ENCODE measurements at places on chromosomes 3 and 15. TPM values are rescaled to one million over a fixed set of nuclear protein-coding genes. Genes with fewer than 3 reads are reported as not detected.
A peak's percentile ranks its signal among the peaks of the same experiment; 100 is the strongest.

Gene ZBED2
- total RNA-seq: 2.2 TPM

Gene BNC1
- total RNA-seq: 2.4 TPM

Gene TMC3
- 0.10 TPM for total RNA-seq

Gene ABI3BP
- 5.0 TPM for total RNA-seq

DNA sequence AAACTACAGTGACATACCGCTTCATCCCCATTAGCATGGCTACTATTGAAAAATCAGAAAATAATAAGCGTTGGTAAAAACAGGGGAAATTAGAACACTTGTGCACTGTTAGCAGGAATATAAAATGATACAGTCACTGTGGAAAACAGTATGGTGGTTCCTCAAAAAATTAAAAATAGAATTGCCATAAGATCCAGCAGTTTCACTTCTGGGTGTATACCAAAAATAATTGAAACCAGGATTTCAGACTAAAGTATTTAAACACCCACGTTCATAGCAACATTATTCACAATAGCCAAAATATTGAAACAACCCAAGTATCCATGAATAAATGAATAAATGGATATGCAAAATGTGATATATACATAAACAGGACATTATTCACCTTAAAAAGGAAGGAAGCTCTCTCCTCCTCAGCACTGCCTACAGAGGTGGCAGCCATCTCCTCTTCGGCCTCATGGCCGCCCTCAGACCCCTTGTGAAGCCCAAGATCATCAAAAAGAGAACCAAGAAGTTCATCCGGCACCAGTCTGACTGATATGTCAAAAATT is 34.1 kb downstream of the NGLY1 start:
- DNase-seq: no peak

GRCh38 chr15:90184786-90185704 is 16.1 kb upstream of the SEMA4B start:
- peak; percentile 78 for DNase-seq

DNA sequence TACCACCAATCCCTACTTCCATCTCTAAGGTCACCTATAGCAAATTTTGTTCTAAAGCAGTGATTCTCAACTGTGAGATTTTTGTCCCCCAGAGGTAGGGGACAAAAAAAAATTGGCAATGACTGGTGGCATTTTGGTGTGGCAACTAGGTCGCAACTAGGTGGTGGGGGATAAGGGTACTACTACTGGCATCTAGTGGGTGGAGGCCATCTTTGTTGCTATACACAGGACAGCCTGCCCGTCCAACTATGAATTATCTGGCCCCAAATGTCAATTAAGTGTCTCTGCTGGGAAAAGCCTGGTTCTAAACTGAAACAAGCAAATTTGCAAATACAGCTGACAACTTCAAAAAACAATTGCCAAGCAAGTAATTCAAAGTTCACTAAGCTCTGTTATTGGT is 1.4 kb downstream of the MTMR10 start:
- DNase-seq: no peak

DNA sequence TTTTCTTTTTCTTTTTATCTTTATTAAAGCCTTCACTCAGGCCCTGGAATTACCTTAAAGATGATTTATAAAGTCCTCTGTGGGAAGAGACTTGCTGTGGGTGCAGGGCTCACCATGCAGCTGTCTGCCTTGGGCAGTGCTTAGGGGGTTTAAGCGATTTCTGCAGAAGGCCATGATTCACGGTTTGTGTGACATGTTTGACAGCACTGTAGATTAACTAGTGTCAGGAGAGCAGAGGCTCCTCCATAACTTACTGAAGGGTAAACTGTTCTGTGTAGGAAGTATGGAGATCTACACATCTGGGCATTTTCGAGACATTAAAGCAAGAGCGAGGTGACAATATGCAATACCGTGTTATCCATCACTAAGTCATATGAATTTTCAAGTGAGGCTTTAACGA is 137.7 kb downstream of the LRIG1 start:
- DNase-seq: no peak

GRCh38 chr3:146077181-146077580 is 83.8 kb downstream of the PLOD2 start:
- no peak for DNase-seq

- DNase-seq: peak; percentile 83
These were observed at the start of gene ST8SIA2 for GRCh38 chr15:92393071-92393979. Gene ST8SIA2, plus strand, starts transcription at chr15:92393881. Its CDS starts 184 bp downstream, at chr15:92394065.

DNA sequence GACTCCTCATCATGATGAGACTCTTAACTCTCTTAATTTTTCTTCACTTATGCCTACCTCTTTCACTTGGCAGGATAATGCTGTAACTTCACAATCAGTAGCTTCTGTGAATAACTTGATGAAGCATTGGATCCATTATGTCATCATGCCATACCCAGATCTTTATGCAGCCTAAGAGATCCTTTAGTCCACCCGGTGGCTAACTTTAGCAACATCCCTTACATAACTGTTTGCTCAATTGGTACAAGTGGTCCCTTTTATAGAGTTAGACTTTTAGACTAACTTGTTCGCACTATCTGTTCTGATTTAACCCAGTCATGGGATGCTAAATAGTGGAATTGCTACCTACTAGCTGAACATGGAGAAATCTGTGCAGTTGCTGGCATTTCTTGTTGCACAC is 184.5 kb downstream of the USP13 start:
- DNase-seq: no peak

DNA sequence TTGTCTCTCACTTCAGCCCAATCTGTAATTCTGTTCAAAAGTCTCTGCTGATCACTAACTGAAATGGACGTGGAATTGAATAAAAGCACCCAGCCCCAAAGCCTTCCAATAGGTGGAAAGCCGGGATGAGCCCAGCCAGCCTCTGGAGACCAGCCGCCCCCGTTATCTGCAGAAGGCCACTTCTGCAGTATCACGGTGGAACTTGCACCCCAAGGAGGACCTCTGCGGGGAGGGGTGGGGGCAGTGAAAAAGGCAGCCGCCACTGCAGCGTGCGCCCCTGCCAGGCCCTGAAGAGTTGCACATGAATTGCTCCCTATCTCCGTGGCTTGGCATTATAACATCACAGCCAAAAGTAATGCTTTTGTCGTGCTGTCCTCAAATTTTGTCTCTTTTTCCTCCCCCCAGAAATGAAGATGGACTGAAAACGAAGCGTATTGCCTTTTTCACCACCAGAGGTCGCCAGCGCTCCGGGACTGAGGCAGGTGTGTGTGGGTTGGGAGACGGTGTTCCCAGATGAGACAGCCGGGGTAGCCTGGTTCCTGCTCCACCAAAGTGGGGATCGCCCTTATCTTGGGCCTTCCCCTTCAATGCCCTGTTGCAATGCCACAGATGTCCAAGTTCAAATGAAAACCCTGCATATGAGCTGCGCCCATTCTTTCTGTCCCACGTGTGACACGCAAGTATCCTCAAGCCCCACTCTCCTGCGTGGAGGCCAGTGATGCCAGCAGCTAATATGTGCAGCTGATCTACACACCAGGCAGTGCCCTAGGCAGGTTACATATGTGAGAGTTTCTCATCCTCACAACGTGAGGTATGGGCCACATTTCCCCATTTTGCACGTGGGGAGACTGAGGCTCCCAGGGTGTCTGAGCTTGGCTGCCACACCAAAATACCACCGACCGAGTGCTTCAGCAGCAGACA is 96.0 kb downstream of the LRRK1 start:
- peak; percentile 80 for DNase-seq

Data from type B pancreatic cell (in vitro differentiated cells).